ENCODE measurements at places on chromosomes 2 and 18. TPM values are rescaled to one million over a fixed set of nuclear protein-coding genes. Genes with fewer than 3 reads are reported as not detected.

Gene TMEM37
- 0.40 TPM for total RNA-seq

- DNase-seq: no peak
Observed at GRCh38 chr2:198731842-198732399, 725.8 kb downstream of the SATB2 start.

- DNase-seq: peak; percentile 10
Observed at GRCh38 chr2:234725528-234726264, 226.1 kb upstream of the SH3BP4 start.

GRCh38 chr2:240898731-240899467 lies 2.9 kb upstream of the MAB21L4 start:
- no peak for DNase-seq

DNA sequence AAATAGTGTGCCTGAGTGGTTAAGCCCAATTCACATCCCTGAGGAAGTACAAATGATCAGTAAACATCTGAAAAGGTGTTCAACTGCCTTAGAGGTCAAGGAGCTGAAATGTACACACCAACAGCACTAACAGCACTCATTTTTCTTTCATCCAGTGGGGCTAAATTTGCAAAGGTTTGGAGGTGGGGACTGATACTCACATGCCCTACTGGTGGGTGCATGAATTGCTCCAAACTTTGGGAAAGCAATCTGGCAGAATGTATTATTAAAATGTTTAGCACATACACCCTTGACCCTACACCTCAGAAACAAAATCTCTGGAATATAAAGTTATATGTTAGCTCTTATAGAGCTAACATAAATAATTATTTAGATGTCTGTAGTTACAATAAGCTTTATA lies 19.0 kb upstream of the FAM178B start:
- DNase-seq: no peak

- DNase-seq: no peak
Observed at GRCh38 chr2:60064687-60065389, 488.6 kb downstream of the BCL11A start.

Gene TXNDC9
- total RNA-seq: 27.5 TPM
